ENCODE measurements at places on chromosomes 2 and 18.
A peak's percentile ranks its signal among the peaks of the same experiment; 100 is the strongest.

DNA sequence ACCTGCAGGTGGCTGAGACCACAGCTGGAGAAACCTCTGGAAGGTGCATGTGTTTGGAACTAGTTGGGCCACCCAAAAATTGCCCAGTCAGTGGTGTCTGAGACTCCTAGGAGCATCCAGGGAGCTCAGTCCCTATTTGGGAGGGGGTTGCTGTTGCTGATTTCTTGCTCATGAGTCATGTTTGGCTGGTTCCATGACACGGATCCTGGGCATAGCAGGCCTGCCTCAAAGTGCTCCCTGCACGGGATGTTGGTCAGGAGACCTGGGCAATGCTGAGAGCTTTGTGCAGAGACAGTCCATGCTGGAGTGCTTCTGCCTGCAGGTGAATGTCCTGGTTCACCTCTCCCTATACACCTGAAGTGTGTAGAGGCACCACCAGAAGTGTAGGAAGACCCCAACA is 194.2 kb downstream of the GLI2 start:
- no peak for DNase-seq

- no peak for DNase-seq
Observed at GRCh38 chr18:25420077-25420825, 68.3 kb upstream of the ZNF521 start.

GRCh38 chr2:239776436-239777005 is 248.6 kb downstream of the NDUFA10 start:
- DNase-seq: no peak

- DNase-seq: no peak
Observed at GRCh38 chr2:236767941-236768340, 198.3 kb downstream of the ACKR3 start.

DNA sequence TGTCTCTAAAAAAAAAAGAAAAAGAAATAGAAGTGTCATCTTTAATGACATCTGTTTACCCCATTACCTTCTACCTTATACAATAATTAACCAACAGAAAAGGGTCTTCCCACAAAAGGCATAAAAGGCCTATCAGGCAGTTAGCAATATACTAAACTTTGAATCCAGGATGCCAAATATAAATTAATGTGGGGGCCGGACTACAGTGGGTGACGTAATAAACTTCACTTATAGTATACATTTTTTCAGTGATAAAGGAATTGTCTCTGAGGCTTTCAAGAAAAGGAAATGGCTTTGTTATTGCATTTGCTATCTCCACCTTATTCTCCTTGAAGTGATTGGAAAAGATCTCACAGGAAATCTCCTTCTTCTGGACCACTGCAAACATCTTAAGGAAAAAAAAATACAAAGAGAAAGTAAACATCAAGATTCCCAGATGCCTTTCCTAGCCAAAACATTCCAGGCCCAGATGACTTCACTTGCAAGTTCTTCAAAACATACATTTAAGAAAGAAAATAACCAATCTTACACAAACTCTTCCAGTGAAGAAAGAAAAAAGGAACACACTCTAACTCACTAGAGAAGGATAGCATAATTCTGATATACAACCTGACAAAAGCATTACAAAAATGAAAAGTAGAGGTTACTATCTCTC is 126.2 kb upstream of the CAB39 start:
- DNase-seq: no peak

DNA sequence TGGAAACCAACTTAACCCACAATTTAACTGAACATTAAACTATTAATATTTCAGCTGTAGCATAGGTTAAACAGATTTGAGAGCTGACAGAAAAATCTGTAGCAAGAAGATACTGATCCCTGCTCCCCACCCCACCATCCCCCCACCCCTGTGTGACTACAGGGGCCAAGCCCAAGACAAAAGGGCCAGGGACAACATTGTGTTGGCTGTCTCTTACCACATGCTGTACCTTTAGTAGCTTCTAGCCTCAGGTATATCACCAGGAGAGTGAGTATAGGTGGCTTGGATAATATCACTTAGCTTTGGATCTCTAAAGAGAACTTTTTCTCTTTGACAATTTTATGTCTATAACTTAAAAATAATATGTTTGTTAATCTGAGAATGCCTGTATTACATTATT is 140.7 kb downstream of the AGPS start:
- DNase-seq: no peak

- DNase-seq: no peak
Observed at GRCh38 chr18:8662560-8663255, 42.6 kb upstream of the MTCL1 start.

DNA sequence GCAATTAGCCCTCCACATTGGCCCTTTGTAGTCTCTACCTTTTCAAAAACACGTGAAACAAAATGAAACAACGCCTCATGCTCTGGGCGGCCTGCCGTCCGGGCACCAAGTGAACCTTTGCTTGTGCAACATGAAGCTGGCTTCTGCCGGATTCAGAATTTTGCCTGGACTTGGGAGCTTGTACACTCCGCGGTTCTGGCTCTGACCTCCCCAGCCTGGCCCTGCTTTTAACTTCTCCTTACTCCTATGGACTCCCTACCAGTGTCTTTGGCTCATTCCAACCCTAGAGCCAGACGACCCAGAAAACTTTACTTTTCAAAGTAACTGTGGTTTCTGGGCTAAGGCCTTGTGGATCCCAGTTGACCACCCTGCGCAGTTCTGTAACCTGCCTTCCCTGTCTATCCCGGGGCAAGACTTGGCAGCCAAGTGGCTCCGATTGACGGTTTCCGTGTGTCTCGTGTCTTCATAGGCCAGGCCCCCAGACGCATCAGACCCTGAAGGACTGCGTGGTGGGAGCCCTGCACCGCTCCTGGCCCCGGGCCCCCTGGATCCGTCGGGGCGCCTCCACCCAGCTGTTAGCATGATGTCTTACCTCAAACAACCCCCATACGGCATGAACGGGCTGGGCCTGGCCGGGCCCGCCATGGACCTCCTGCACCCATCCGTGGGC is 1.9 kb downstream of the OTX1 start:
- DNase-seq: no peak

GRCh38 chr2:100783987-100784386 is 36.0 kb upstream of the NPAS2 start:
- no peak for DNase-seq

GRCh38 chr18:25057491-25058050 is 294.4 kb downstream of the ZNF521 start:
- no peak for DNase-seq

DNA sequence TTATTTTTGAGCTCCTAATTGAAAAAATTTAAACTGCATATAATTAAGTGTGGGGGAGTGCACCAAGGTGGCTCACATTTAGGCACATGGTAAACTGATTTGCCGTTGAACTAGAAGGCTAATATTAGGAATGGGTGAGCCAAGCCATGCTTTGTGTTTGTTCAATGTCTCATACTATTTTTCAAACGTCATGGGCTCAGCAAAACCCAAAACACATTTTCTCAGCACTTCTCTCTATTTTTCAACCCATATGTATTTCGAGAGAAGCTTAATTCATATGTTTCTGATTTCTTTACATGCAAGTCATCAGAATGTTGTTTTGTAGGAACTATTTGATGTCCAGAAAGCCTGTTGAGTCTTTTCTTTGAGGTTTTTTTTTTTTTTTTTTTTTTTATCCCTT is 291.2 kb downstream of the TCF4 start:
- DNase-seq: no peak

- DNase-seq: no peak
Observed at GRCh38 chr18:77765468-77765867, 515.8 kb downstream of the GALR1 start.

- DNase-seq: no peak
Observed at GRCh38 chr2:229679393-229680125, 34.8 kb downstream of the DNER start.

- DNase-seq: no peak
Observed at GRCh38 chr18:51290860-51291259, 93.4 kb upstream of the MEX3C start.

DNA sequence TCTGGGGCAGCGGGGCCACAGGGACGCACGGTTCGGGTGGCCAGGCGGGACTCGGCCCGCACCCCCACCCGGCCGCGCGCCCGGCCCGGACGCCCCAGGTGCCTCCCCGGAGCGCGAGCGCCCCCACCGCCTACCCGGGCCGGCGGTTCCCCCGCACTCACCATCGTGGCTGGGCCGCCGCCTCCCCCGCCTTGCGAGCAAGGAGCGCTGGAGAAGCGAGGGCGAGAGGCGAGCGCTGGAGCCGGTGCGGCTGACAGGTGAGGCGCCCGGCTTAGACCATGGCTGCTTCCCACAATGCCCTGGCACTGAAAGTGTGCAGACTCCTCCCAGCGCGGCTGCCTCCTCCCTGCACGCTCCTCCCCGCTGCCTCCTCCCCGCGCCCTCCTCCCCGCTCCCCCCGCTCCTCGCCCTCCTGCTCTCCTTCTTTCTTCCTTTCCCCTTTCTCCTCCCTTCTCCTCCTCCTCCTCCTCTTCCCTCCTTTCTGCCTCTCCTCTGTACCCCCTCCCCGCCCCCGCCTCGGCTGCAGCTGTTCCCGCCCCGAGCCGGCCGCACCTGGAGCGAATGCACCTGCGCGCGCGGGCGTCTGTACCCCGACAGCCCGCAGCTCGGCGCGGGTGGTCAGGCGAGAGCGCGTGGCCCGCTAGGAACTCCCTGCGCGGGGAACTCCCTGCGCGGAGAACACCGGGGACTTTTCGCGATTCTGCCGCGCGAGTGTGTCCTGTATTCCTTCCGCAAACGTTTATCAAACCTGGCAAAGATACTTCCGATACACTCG is at the start of gene AP1S3:
Gene AP1S3, minus strand, starts transcription at position 296 of the 775 bp plus-strand sequence. Its CDS starts 132 bp downstream, at position 164.
- peak; percentile 57 for DNase-seq

Measured in activated CD8-positive, alpha-beta memory T cell treated with anti-CD3 and anti-CD28 coated beads for 1 hour (primary cell).